ENCODE measurements at places on chromosomes 11 and 22. TPM values are rescaled to one million over a fixed set of nuclear protein-coding genes. Genes with fewer than 3 reads are reported as not detected.

The SPON1 gene
- polyA plus RNA-seq: 12.3 TPM

The UBQLNL gene
- not detected for polyA plus RNA-seq

The SEC14L6 gene
- 1.0 TPM for polyA plus RNA-seq

The BIK gene
- polyA plus RNA-seq: 3.6 TPM

The C1QTNF4 gene
- polyA plus RNA-seq: 15.8 TPM

The OR8G1 gene
- polyA plus RNA-seq: not detected

The CELSR1 gene
- polyA plus RNA-seq: 1.5 TPM

The MB gene
- 2.7 TPM for polyA plus RNA-seq

The OPCML gene
- polyA plus RNA-seq: 5.5 TPM

The TMEM225 gene
- not detected for polyA plus RNA-seq

The PGA4 gene
- 0.66 TPM for polyA plus RNA-seq

The GTSE1 gene
- polyA plus RNA-seq: 31.9 TPM

The TMPRSS4 gene
- 0.51 TPM for polyA plus RNA-seq

The OR10D3 gene
- not detected for polyA plus RNA-seq

The BLID gene
- not detected for polyA plus RNA-seq

The C1QTNF5 gene
- polyA plus RNA-seq: 13.2 TPM

The IFITM10 gene
- 2.3 TPM for polyA plus RNA-seq

The OR6A2 gene
- polyA plus RNA-seq: not detected

The OR6T1 gene
- polyA plus RNA-seq: not detected

The KLHL35 gene
- 12.1 TPM for polyA plus RNA-seq

The CCDC89 gene
- 2.3 TPM for polyA plus RNA-seq

The SOX10 gene
- 81.2 TPM for polyA plus RNA-seq

The ADAMTS15 gene
- polyA plus RNA-seq: 1.3 TPM

The SYCE3 gene
- 2.9 TPM for polyA plus RNA-seq

The CSRP3 gene
- not detected for polyA plus RNA-seq

The UQCC3 gene
- 13.5 TPM for polyA plus RNA-seq

The CRYBB3 gene
- not detected for polyA plus RNA-seq

The MAJIN gene
- polyA plus RNA-seq: not detected

The PLEKHB1 gene
- polyA plus RNA-seq: 941 TPM

The TIMP3 gene
- 47.8 TPM for polyA plus RNA-seq

The PIWIL4 gene
- polyA plus RNA-seq: 0.44 TPM

The NRXN2 gene
- 117 TPM for polyA plus RNA-seq

The MAML2 gene
- polyA plus RNA-seq: 4.5 TPM

The DRD4 gene
- 0.71 TPM for polyA plus RNA-seq

The MFNG gene
- polyA plus RNA-seq: 6.8 TPM

The TMEM135 gene
- 5.7 TPM for polyA plus RNA-seq

The SMC1B gene
- 0.49 TPM for polyA plus RNA-seq

The CDC42EP1 gene
- 69.7 TPM for polyA plus RNA-seq

The CCDC81 gene
- polyA plus RNA-seq: 0.22 TPM

The OOSP2 gene
- not detected for polyA plus RNA-seq

The RBM4B gene
- polyA plus RNA-seq: 40.5 TPM

The CALCB gene
- not detected for polyA plus RNA-seq

The SLC5A12 gene
- polyA plus RNA-seq: not detected

The KCNK4 gene
- polyA plus RNA-seq: 3.4 TPM

The EED gene
- polyA plus RNA-seq: 10.4 TPM

The PRAME gene
- polyA plus RNA-seq: not detected

The GP1BB gene
- polyA plus RNA-seq: 46.2 TPM
